ENCODE measurements at places on chromosomes 2 and 18. TPM values are rescaled to one million over a fixed set of nuclear protein-coding genes. Genes with fewer than 3 reads are reported as not detected.

SETBP1 gene
- 39.5 TPM for total RNA-seq

GRCh38 chr2:23776021-23776420, 150.9 kb downstream of the ATAD2B start:
- no peaks in the 10 kb centered on the region for H3K4me1 ChIP-seq
- H3K4me3 ChIP-seq: no peak overlapping the region
- peaks cover 47% of the 10 kb centered on the region for H3K36me3 ChIP-seq
- DNase-seq: no peak
- H3K27me3 ChIP-seq: no peaks in the 10 kb centered on the region

DNA sequence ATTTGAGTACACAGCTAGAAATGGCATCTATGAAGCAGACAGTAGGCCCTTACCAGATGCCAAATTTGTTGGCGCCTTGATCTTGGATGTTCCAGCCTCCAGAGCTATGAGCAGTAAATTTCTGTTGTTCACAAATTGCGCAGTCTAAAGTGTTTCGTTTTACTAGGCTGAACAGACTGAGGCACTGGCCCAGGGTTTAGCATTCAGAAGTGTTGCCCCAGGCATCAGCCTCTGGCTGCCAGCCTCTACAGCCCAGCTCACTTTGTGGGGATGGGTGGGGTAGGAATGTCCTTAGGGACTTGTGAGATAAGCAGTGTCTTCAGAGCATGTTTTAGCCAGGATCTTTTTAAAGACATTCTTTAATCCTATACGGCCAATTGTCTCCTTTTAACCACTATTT, 51.5 kb upstream of the MGAT5 start:
- no peaks in the 10 kb centered on the region for H3K36me3 ChIP-seq
- no peak overlapping the region for H3K4me3 ChIP-seq
- H3K27me3 ChIP-seq: no peaks in the 10 kb centered on the region
- H3K4me1 ChIP-seq: peaks cover 32% of the 10 kb centered on the region

NOL4 gene
- not detected for total RNA-seq

AFTPH gene
- 40.2 TPM for total RNA-seq

DNA sequence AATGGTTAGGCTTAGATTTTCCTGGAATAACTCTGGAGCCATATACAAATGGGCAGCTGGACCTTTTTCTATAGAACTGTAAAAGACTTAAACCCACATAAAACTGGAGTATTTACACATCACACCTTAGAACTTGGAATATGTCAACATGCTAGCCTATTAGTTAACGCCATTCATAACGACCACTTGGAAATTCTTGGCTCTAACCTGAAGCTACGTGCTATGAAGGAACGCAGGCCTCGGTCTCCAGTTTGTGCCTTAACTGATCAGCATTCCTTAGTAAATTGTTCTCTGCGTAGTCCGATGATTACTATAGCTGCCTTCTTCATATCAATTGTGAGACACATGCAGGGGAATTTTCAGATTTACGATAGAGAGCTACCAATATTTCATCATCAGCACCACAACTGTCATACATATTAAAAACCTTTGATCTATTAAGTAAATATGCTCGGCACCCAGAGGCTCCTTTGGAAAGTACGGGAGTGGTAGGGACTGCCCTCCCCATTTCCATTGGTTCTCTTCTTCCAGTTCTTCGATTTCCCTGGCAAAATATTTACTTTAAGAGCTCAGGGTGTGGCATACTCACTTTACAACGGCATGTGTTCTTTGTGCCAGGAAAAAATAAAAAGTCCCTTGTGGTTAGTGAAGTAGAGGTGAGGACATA, 17.5 kb upstream of the CCL20 start:
- DNase-seq: no peak
- H3K4me3 ChIP-seq: no peak overlapping the region
- peak overlapping the region; percentile 31 for H3K27ac ChIP-seq
- no peaks in the 10 kb centered on the region for H3K27me3 ChIP-seq
- H3K4me1 ChIP-seq: no peaks in the 10 kb centered on the region
- H3K36me3 ChIP-seq: no peaks in the 10 kb centered on the region

GRCh38 chr2:7190587-7191324, 273.5 kb downstream of the RNF144A start:
- H3K27me3 ChIP-seq: no peaks in the 10 kb centered on the region
- no peaks in the 10 kb centered on the region for H3K36me3 ChIP-seq
- no peak for DNase-seq
- H3K27ac ChIP-seq: no peak overlapping the region
- H3K4me1 ChIP-seq: no peaks in the 10 kb centered on the region

DNA sequence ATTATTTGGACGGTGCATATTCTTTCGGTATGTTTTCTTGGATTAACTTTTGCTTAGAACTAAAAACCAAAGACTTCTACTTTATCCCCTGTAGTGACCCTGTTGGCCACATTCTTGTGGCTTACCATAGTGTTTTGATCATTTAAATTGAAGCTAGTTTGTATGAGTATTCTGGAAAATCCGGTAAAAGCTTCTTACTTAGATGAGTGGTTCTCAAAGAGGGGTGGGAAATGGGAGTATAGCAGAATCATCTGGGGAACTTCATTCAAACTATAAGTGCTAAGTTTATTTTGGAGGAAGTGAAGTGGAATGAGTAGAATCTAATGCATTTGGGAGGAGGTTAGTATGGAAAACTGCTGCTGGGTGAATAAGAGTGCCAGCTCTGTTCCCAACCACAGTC, 3.8 kb downstream of the PPP1CB start:
- H3K4me1 ChIP-seq: peaks cover 57% of the 10 kb centered on the region
- H3K36me3 ChIP-seq: peaks cover 14% of the 10 kb centered on the region
- H3K27ac ChIP-seq: no peak overlapping the region
- no peaks in the 10 kb centered on the region for H3K27me3 ChIP-seq

DNA sequence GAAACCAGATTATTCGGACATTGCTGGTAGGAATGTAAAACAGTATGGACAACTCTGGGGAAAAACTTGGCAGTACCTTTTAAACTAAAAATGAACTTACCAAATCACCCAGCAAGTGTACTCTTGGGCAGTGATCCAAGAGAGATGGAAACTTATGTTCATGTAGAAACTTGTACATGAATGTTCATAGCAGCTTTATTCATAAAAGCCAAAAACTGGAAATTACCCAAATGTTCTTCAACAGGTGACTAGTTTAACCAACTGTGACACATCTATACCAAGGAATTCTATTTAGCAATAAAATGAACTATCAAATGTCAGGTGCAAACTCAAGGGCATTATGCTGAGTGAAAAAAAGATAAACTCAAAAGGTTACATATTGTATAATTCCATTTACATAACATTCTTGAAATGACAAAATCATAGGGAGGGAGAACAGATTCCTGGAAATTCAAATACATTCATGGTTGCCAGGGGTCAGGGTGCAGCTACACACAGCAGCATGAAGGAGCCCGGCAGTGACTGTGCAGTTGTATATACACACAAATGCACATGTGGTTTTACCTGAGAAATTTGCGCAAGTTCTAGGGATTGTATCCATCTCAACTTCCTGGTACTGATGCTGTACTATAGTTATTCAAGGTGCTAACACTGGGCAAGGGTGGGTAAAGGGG, 3.5 kb upstream of the RNU4ATAC start:
- no peak overlapping the region for H3K4me3 ChIP-seq
- no peak for DNase-seq
- no peaks in the 10 kb centered on the region for H3K27me3 ChIP-seq
- peaks cover 16% of the 10 kb centered on the region for H3K4me1 ChIP-seq
- H3K36me3 ChIP-seq: peaks cover 36% of the 10 kb centered on the region

ANKZF1 gene
- total RNA-seq: 37.6 TPM

DNA sequence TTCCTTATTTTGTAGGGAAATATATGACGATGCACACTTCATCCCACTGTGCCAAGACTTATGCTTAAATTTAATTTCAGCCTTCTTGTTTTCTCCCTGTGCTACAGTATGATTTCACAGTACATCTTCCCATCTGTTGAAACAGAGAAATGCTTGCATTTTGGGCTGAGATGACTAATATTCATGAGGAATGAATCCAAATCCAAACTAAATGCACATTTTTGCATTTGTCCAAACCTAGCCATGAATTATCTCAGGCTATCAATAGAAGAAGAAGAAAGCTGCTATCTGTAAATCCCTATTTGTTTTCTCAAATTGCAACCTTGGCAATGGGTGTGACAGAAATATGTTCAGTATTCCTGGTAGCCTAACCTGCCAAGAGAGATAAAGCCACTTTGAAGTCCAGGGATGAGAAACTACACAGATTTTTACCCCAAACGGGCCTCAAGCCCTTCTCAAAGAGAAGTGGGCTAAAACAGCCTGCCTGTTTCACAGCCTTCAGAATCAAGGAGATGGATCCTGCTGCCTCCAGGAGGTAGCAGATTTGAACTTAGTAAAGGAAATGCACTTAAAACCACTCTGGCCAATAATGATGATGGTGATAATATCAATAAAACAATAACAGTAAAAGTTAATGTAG, 306.9 kb upstream of the NT5C1B start:
- H3K27me3 ChIP-seq: no peaks in the 10 kb centered on the region
- no peak overlapping the region for H3K27ac ChIP-seq
- H3K36me3 ChIP-seq: no peaks in the 10 kb centered on the region
- DNase-seq: no peak

DNA sequence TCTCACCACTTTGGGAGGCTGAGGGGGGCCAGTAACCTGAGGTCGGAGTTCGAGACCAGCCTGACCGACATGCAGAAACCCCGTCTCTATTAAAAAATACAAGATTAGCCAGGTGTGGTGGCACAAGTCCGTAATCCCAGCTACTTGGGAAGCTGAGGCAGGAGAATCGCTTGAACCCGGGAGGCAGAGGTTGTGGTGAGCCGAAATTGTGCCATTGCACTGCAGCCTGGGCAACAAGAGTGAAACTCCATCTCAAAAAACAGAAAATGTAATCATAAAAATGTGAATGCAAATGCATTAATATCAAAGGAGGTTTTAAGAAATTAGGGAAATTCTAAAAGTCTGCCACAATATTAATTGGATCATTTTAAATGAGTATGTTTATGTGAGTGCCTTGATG, 45.7 kb downstream of the ACTR2 start:
- DNase-seq: no peak
- H3K36me3 ChIP-seq: peaks cover 41% of the 10 kb centered on the region
- H3K4me1 ChIP-seq: peaks cover 32% of the 10 kb centered on the region
- H3K27ac ChIP-seq: no peak overlapping the region
- H3K4me3 ChIP-seq: no peak overlapping the region
- no peaks in the 10 kb centered on the region for H3K27me3 ChIP-seq

SCYGR4 gene
- not detected for total RNA-seq

DNA sequence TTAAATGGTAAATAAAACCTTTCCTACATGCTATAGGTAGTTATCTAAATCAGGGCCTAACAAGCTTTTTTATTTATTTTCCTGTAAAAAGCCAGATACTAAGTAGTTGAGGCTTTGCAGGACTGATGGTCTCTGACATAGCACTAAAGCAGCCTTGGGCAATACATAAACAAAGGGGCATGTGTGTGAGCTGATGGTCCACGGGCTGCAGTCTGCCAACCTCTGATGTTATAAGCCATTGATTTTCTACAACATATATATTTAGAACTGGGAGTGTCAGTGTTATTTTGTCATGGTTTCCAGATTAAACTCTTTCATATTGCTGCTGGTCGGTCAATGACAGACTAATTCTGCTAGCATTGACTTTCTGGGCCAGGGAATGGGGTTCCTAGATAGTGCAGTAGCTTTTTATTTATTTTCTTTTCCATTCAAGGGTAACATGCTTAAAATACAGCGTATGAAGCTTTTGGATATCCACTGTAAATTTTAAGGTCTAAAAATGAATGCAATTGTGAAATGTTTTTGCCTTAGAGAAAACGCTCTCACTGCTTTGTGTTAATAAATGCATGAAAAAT, 134.0 kb downstream of the NEDD4L start:
- no peak for DNase-seq
- H3K4me3 ChIP-seq: no peak overlapping the region
- no peaks in the 10 kb centered on the region for H3K36me3 ChIP-seq
- peaks cover 3% of the 10 kb centered on the region for H3K4me1 ChIP-seq

DNA sequence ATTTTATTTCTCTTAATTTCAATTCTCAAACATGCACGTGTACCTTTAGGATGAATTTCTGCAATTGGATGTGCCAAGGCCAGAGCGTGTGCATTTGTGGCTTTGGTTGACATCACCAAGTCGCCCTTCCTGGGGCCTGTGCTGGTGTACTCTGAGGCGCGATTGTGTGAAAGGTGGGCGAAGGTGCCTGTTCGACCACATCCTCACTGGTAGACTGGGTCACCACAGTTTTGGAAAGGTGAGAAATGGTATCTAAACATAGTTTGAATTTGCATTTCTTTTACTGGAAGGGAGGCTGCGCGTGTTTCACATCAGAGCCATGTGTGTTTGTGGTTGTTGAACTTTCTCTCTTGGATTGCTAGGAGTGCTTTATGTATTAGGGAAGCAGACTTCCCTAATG, 89.8 kb downstream of the LDLRAD4 start:
- no peaks in the 10 kb centered on the region for H3K4me1 ChIP-seq
- H3K36me3 ChIP-seq: no peaks in the 10 kb centered on the region
- H3K4me3 ChIP-seq: no peak overlapping the region
- H3K27me3 ChIP-seq: no peaks in the 10 kb centered on the region
- no peak for DNase-seq
- no peak overlapping the region for H3K27ac ChIP-seq

TEX44 gene
- total RNA-seq: not detected

PLEKHH2 gene
- total RNA-seq: 53.8 TPM

ASTL gene
- total RNA-seq: not detected

- H3K4me1 ChIP-seq: no peaks in the 10 kb centered on the region
- H3K36me3 ChIP-seq: peaks cover 66% of the 10 kb centered on the region
- H3K27ac ChIP-seq: no peak overlapping the region
- DNase-seq: no peak
These were observed 32.8 kb downstream of the TTC21B start for GRCh38 chr2:165920748-165921147.

GRCh38 chr18:75183524-75183923, 25.4 kb downstream of the PTGR3 start:
- no peaks in the 10 kb centered on the region for H3K4me1 ChIP-seq
- H3K4me3 ChIP-seq: no peak overlapping the region

EFEMP1 gene
- 301 TPM for total RNA-seq

GRCh38 chr18:38464024-38464423, 898.4 kb upstream of the CELF4 start:
- DNase-seq: no peak
- no peaks in the 10 kb centered on the region for H3K27me3 ChIP-seq
- no peaks in the 10 kb centered on the region for H3K4me1 ChIP-seq
- H3K27ac ChIP-seq: no peak overlapping the region

DES gene
- total RNA-seq: 59.4 TPM

DLGAP1 gene
- total RNA-seq: 5.4 TPM

All from upper lobe of right lung (tissue), 1 donor.